NCI-H187 treated with DMSO at 0.1 percent for 48 hours (cell line): ENCODE measurements at places on chromosomes 5 and 9.

DNA sequence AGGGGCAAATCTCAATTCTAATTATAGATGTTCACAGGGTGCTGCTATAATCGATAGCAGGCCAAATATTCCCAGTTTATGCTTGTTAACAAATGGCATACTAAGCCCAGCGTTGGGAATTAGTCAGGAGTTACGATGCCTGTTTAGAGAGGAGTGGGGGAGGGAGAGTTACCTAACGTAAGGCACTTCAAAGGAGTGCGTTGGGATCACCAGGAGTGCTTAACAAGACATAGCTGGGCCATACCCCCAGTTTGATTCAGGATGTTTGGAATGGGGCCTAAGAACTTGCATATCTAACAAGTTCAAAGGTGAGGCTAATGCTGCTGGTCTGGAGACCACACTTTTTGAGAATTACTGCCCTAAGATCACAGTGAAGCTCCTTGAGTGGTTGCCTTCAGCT lies 14.5 kb upstream of the SRP19 start:
- no peak for DNase-seq

GRCh38 chr5:103272377-103272776 lies 13.8 kb downstream of the MACIR start:
- DNase-seq = no peak

- DNase-seq = no peak
Measured at GRCh38 chr5:952597-953271, 55.9 kb upstream of the NKD2 start.

GRCh38 chr5:137167187-137167586 lies 331.9 kb downstream of the SPOCK1 start:
- DNase-seq = no peak

DNA sequence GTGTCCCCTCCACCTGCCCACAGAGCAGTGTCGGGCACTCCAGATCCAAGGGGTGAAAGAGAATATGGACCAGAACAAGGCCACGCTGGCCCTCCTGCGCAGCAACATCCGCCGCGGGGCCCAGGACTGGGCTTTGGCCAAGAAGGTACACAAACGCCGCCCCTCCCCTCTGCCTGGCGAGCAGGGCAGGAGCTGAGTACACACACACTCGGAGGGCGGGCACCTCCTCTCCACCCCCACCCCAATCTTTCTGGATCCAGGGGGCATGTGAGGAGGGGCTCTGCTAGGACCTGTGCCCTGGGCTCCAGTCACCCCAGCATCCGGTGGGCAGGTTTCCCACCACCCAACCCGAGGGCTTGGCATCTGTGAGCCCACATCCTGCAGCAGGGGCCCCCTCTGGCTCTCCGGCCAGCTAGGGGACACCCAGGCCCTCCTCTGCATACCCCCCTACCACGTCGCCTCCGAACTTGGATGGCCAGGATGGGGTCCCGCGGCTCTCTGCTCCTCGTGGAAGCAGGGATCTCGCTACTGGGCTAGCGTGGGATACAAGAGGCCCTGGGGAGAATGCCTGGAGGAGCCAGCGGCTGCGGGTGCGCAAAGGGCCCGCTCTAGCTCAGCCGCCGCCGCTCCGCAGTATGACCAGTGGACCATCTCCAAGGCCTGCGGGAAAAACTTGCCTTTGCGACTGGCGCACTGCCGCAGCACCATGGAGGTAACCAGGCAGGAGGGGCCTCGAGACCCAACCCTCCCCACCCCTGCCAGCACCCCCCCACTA lies 3.1 kb downstream of the CCDC183 start:
- DNase-seq = no peak

- no peak for DNase-seq
Measured at GRCh38 chr5:1820926-1821325, 19.7 kb downstream of the NDUFS6 start.

DNA sequence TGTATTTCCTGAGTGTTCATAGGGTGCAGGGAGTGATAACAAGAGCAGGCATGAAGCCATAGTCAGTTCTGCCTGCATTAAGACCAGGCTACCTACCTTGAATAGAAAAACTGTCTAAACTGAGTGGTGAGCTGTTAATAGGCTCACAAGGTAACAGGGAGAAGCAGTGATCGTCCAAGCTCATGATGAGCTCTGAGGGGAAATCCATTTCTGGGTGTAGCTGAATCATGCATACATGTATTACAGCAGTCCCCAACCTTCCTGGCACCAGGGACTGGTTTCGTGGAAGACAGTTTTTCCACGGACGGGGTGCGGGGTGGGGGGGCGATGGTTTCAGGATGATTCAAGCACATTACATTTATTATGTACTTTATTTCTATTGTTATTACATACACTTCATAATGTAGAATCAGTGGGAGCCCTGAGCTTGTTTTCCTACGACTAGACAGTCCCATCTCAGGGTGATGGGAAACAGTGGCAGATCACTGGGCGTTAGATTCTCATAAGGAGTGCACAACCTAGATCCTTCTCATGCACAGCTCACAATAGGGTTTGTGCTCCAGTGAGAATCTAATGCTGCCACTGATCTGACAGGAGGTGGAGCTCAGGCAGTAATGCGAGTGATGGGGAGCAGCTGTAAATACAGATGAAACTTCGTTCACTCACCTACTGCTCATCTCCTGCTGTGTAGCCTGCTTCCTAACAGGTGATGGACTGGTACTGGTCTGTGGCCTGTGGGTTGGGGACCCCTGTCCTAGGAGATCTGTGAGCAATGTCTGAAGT lies 100.0 kb upstream of the IL6ST start:
- DNase-seq = peak; percentile 84

GRCh38 chr5:19044931-19045695 lies 942.9 kb downstream of the CDH18 start:
- DNase-seq = no peak

- DNase-seq = no peak
Measured at GRCh38 chr5:22554475-22554874, 298.7 kb downstream of the CDH12 start.

DNA sequence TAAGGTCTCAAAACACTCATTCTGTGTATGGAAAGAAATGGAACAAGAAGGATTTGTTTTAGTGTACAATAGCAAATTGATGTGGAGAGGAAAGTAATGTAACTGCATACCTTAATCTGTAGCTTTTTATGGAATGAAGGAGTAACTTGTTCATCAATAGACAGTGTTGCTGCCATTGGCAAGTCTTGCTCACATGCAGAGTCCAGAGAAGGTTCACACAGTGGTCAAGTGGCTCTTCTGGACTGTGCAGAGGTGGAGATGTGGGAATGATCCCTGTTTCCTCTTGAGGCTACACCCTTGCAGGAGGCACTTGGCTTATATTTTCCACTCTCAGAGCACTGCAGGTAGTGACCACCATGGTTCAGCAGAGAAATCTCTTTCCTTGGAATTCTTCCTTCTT lies 132.9 kb upstream of the ANKH start:
- no peak for DNase-seq

DNA sequence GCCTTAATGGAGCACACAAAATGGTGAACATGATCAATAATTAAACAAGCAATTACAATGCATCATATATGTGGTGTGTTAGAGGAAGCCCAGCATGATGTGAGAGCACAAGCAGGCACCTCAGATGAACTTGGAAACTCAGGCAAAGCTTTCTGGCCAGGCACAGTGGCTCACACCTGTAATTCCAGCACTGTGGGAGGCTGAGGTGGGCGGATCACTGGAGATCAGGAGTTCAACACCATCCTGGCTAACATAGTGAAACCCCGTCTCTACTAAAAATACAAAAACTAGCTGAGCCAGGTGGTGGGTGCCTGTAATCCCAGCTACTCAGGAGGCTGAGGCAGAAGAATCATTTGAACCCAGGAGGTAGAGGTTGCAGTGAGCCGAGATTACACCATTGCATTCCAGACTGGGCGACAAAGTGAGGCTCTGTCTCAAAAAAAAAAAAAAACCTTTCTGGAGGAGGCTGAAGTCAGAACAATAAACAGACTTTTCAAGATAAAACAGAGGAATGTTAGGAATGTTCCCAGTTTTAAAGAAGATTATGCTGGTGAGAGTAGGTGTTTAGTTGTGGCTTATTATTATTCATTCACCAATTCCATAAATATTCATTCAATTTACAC lies 159.4 kb downstream of the CEMIP2 start:
- no peak for DNase-seq

GRCh38 chr5:171661143-171661542 lies 124.5 kb upstream of the SMIM23 start:
- DNase-seq = no peak

GRCh38 chr9:32725066-32725860 lies 58.1 kb upstream of the TMEM215 start:
- no peak for DNase-seq

DNA sequence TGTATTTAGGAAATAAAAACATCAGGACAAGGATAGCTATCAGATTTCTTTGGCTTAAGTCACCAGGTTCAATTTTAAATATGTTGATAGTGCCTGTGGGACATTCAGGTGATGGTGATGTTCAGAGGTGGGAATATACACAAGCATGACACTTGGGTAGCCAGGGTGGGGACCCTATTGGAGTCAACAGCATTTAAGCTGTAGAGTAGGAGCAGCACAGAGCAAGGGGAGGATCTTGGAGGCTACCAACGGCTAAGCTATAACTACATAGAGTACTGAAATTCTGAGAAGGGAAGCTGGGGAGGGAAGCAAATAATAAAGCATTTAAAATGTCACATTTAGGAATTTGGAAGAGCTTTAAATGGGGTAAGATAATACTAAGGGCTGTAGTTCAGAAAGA lies 177.7 kb downstream of the CPLANE1 start:
- DNase-seq = no peak

DNA sequence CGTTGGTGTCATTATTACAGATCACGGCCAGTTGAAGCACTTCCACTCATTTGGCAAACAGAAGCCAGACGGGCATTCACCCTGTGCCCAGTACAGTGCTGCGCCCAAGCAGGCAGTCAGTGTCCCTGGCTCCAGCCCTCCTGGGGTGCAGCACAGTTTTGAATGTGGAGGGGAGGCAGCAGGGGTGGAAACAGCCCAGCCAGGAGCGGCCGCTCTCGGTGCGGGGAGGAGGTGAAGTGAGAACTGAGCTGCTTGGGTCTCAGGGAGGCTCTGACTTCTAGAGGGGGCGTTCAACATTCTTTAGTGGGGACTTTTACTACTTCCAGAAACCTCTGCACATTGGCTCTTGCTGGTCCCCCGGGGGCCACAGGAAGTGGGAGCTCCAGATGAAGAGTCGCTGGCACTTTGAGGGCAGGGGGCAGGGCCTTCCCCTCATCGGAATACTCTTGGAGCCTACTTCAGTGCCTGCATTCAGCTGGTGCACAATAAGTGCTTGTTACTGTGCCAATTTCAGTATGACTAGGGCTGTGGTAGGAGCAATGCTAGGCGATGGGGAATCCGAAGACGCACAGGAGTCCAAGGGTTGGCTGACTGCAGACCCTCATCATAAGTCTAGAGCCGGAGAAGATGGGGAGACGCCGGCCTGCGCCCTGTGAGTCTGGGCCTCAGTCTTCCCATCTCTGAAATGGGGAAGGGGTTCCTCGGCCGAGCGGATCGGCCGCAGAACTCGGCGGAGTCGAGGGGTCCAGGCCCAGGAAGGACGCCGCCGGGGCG lies 492 bp upstream of the NEK6 start:
- DNase-seq = no peak
